HEK293T (cell line): ENCODE measurements at places on chromosomes 1 and 21.

GRCh38 chr1:118021668-118022067, 92.1 kb downstream of the WDR3 start:
- no peak for DNase-seq

DNA sequence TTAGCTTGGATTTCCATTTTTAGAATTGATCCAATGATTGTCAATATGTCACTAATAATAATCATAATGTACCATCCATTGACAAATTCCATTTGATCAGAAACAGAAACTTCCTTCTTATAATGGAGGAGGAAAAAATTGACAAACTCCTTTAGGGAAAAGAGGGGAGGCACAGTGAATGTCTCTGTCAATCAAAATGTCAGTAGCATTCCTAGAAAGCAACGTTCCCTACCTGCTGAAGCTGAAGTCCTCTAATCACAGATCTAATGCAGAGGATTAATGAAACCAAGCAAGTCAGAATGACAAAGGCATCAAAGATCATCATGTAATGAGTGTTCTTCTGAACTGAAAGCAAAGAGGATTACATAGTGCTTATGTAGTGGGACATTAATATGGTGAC, 22.4 kb downstream of the MCOLN3 start:
- no peak for DNase-seq

DNA sequence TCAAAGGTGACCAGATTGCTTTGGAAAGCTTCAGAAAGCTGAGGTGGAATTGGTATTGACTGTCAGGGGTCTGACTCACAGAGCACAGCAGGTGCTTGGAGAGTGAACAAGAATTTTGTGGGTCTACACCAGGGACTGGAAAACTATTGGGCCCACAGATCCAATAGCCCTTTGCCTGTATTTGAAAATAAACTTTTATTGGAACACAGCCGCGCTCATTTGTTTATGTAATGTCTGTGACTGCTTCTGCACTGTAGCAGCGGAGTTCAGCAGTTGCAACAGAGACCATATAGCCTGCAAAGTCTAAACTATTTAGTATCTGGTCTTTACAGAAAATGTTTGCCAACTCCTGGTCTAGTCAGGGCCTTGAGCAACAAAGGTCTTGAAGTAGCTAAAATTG, 315.6 kb downstream of the NFIA start:
- no peak for DNase-seq

DNA sequence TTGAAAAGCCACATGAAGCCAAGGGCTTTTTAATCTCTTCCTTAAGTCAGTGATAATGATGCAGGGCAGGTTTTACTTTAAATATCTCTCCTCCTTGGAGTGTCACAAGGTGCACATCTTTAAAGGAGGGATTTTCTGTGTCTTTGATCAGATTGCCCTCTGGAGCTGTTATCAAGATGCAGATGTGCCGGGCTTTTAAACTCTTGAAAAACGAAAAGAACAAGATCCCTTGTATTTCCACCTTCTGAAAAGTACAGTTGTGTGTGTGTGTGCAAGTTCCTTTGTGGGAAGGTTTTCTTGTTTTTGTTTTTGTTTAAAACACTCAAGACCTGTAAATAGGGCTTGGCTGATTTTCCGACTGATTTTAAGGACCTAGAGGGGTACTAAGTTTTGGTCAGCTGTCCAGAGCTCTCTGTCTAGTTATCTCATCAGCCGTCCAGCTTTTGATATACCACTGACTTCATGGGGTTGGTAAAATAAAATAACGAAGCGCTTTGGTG, 1.6 kb downstream of the MARK1 start:
- DNase-seq = no peak

DNA sequence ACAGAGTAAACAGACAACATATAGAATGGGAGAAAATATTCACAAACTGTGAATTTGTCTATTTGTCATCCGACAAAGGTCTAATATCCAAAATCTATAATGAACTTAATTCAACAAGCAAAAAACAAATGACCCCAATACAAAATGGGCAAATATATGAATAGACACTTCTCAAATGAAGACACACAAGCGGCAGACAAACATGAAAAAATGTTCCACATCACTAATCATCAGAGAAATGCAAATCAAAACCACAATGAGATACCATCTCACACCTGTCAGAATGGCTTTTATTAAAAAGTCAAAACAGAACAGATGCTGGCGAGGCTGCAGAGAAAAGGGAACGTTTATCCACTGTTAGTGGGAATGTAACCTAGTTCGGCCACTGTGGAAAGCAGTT, 72.7 kb downstream of the SMYD3 start:
- no peak for DNase-seq

GRCh38 chr1:31069392-31069791, 3.9 kb upstream of the PUM1 start:
- DNase-seq = no peak

- no peak for DNase-seq
Observed at GRCh38 chr1:189212606-189213005, 1265.1 kb downstream of the BRINP3 start.

- DNase-seq = no peak
Observed at GRCh38 chr21:23887725-23888306, 1719.5 kb downstream of the MRPL39 start.

DNA sequence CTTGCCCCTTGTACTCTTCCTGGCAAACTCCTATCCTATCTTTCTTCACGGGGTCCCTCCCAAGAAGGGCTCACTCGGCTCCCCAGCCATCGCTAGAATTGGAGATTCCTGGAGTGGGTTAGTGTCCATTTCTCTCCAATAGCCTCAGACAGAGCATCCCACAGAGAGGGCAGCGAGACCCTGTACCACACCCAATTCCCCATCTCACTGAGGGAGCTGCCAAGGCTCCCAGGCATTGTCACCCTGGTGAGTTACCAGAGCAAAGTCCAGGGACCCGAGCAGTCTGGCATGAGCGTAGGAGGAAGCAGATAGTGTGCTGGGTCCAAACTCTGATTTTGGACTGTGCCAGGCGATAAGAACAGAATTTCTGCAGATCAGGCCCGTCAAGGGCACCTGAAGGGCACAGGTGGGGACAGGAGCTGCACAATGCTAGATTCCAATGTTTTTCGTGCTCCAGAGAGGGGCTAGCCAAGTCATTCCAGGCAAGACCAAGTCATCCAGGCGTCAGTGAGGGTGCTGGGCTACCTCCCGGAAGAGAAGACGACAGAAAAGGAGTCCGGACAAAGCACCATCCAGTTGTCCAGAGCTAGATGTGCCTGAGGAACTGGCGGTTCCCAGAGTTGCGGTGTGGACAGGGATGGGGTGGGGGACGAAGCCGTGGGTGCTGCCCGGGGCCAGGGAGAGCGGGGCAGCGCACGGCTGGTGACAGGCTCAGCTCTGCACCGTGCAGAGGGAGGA, 15.3 kb downstream of the AKR7A3 start:
- DNase-seq = no peak

GRCh38 chr1:235976490-235976889, 88.4 kb downstream of the NID1 start:
- no peak for DNase-seq

DNA sequence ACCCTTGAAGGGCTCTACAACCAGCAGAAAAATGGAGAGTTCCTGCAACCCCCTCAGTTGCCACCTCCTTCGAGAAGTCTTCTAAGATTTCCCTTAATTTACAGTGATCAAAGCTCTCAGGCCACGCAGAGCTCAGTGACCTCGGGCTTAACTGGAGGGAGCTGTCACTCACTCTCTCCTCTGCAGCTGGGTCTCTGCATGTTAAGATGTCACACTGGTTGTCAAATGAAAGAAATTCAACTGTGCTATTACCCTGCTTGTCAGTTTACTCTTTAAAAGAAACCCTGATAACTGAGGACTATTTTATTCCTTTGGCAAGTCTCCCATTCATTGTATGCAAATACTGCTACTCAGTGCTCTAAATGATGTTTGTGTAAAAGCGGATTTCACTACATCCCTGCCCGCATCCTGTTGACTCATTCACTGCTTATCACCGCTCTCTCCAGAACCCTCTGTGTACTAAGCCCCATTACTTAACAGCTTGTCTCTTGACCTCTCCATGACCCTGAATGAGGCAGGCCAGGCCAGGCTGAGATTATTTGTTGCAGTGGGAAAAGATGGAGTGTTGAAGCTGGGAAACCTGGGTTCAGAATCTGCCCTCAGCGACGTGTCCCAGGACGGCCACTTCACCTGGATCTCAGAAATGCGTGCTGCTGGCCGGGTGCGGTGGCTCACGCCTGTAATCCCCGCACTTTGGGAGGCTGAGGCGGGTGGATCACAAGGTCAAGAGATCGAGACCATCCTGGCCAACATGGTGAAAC, 13.7 kb downstream of the DHRS3 start:
- DNase-seq = no peak

GRCh38 chr1:53552146-53552861, 93.1 kb downstream of the DMRTB1 start:
- no peak for DNase-seq

GRCh38 chr1:204495777-204496176, 1.2 kb upstream of the PIK3C2B start:
- no peak for DNase-seq
